ENCODE measurements at places on chromosomes 6 and 20.
A peak's percentile ranks its signal among the peaks of the same experiment; 100 is the strongest.

- DNase-seq, result no peak
These were observed 73.9 kb downstream of the F13A1 start for GRCh38 chr6:6246544-6246943.

GRCh38 chr6:148745926-148746325 lies 904 bp upstream of the UST start:
- no peak for DNase-seq

DNA sequence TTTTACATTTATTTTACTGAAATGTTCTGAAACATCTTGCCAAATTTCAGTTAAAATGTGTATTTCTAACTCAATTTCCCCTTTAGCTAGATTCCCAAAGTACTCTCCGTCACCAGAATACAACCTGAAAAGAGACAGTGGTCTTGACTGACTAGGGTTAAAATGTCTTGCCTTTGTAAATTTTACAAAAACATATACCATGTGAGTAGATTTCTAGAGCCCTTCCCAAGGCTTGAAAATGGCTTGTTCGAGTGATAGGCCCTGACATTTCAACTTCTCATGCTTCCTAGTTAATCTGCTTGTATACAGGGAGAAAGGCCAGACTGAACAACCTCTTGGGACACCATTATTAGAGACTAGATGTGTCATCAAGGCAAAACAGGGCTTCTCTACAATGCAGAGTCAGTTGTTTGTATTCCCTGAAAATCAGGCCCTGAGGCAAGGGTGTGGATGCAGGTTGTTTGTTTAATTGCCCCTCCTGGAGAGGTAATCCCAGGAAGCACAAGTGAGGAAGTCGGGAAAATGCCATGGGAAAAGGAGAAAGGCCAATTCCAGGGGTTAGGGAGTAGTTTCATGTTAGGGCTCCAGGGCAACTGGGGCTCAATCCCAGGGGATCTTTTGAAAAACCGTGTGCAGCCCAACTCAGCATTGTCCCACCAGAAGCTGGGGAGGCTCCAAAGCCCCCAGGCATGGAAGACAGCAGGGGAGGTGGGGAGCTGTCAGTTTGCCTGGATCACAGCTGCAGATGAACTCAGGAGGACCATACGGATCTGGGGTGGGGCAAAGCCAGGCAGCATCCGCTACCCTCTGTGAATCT lies 11.6 kb upstream of the TFB1M start:
- DNase-seq, result no peak

GRCh38 chr6:158955255-158955654 lies 44.7 kb downstream of the RSPH3 start:
- no peak for DNase-seq

- no peak for DNase-seq
These were observed 13.5 kb upstream of the ENPP4 start for GRCh38 chr6:46116289-46116688.

DNA sequence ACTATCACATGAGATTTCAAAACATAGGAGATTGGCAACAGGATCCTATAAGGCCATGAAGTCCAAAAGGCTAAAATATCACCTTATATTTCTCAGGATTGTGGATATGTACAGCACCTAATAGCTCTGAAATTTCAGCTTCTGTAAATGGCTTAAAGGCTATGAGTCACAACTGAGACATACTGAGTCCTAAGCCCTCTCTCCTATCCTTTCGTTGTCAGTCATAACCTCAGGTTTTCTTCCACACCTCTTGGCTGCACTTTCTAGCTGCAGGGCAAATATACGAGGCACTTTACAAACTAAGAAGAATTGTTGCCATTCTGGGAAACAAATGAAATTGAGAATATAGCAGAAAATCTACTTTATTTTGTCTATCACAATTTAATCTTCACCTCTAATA lies 969.9 kb upstream of the EPHA7 start:
- DNase-seq, result no peak

DNA sequence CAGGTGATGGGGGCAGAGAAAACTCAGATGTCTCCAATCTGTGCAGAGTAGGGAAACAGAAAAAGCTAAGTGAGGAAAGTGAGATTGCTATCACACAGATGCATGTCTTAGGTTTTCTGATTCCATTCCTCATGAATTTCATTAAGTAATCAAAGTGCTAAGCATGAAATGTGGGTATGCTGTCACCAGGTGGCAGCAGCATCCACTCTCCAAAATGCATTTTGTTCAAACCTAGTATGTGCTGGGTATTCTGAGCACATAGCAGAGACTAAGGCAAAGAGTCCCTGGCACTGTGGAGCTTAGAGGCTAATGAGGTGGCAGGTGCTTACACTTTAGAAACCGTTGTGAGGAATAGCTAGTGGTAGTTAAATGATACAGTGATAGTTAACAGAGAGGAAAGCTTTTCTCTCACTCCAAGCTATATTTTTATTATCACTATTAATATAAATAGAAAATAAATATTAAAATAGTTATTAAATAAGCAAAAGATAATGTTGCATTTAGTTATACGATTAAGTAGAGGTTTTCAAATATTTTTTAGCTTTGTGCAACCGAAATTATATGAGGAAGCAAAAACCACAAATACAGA lies 179.5 kb downstream of the CDH26 start:
- DNase-seq, result no peak

- no peak for DNase-seq
These were observed 104.5 kb downstream of the DHX35 start for GRCh38 chr20:39066471-39067242.

- peak; percentile 46 for DNase-seq
These were observed 70.9 kb downstream of the HFE start for GRCh38 chr6:26158076-26158580.

DNA sequence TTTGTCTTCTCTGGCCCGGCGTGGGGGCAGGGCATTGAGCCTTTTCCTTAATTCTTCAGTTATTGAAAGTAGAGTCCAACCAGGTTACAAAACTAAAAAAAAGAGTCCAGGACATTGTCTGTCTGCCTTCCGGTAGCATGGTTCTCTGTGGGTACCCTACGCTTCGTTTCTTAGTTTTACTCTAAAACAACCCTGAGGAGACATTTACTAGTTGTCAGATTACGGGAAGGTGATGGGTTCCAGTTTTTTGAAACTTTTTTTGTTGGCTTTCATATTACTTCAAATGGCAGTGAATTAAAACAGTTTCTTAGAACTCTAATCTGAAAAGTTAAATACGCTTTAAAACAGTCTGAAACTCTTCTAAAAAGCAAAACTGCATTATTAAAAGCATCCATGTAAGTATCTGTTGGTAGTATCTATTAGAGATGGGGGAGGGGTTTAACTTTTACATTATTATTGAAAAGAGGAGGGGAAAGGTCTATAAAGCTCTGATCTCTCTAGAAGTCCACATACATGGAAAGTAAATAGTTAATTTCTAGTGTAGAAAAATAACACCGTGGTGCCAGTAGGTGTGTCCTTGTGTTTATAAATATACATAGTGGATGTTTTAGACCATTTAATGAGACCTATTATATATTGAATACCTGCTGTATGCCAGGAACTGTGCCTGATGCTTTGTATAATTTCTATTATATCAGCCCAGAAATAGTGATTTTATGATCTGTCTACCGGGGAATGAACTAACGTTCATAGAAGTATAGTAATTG lies 2.2 kb downstream of the BICRAL start:
- DNase-seq, result no peak

DNA sequence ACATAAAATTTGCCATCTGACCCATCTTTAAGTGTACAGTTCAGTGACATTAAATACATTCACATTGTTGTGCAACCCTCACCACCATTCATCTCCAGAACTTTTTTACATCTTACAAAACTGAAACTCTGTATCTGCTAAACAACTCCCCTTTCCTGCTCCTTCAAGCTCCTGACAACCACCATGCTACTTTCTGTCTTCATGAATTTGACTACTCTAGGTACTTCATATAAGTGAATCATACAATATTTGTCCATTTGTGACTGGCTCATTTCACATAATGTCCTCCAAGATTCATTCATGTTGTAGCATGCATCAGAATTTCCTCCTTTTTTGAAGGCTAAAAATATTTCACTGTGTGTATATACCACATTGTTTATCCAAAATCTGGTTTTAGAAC lies 86.9 kb upstream of the SMLR1 start:
- no peak for DNase-seq

- DNase-seq, result no peak
These were observed 39.6 kb upstream of the NOX3 start for GRCh38 chr6:155495011-155495768.

GRCh38 chr6:6556738-6557503 lies 31.6 kb upstream of the LY86 start:
- no peak for DNase-seq

DNA sequence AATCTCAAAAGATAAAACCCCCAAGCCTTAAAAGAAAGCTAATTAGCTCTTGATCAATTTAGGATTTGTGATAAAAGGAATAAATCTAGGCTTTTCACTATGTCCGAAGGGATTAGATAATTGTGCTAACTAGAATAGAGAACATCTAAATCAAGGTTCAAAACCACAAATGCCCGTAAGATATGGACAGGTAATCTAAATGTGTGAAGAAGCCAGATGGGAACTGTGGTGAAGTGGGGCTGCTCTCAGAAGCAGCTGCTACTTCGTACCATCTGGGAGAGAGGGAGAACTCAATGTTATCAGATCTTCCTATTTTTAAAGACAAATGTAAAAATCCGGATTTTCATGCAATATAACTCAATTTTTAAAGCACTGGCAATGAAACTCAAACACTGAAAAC lies 44.2 kb downstream of the NCOA6 start:
- DNase-seq, result no peak

GRCh38 chr6:157020881-157021343 lies 243.7 kb downstream of the ARID1B start:
- peak; percentile 62 for DNase-seq

DNA sequence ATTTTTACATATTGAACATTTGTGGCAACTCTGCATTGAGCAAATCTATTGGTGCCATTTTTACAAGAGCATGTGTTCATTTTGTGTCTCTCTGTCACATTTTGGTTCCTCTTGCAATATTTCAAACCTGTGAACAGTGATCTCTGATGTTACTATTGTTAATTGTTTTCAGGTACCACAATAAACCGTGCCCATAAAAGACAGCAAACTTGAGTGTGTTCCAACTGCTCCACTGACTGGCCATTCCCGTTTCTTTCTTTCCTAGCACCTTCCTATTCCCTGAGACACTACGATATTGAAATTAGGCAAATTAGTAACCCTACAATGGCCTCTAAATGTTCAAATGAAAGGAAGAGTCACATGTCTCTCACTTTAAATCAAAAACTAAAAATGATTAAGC lies 79.6 kb downstream of the REV3L start:
- no peak for DNase-seq

GRCh38 chr6:47967843-47968242 lies 143.2 kb downstream of the PTCHD4 start:
- no peak for DNase-seq

- no peak for DNase-seq
These were observed 221.5 kb downstream of the PREX1 start for GRCh38 chr20:48606172-48606840.

DNA sequence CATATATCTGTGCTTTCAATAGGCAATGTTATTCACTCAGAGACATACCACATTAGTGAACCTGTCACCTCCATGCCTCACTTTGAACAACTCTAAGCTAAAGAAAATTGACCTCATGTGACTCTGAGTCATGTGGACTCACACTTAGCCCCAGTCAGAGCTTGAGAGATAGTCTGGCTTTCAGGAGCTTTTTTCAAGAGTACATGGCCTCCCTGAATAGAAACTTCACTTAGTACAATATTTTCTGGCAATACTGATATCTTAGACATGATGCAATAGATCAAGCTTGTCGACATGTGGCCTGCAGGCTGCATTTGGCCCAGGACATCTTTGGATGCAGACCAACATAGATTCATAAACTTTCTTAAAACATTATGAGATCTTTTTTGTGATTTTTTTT lies 8.5 kb downstream of the SPTLC3 start:
- DNase-seq, result no peak

DNA sequence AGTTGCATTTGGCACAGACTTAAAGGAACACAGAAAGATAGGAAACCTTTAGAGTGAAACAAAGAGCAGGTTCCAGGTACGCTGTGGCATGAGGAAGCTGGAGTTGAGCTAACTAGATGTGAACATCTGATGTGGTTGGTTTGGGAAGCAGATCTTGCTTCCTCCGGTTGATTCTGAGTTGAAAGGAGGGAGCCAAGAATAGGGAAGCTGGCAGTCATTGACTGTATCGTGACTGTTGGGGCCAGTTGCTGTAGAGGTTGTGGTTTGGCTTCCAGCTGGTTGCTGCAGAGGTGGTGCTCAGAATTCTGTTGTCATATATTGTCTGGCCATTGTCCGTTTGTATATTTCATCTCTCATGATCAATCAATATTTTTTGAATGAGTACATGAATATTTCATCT lies 325.9 kb downstream of the PLCB1 start:
- DNase-seq, result no peak

DNA sequence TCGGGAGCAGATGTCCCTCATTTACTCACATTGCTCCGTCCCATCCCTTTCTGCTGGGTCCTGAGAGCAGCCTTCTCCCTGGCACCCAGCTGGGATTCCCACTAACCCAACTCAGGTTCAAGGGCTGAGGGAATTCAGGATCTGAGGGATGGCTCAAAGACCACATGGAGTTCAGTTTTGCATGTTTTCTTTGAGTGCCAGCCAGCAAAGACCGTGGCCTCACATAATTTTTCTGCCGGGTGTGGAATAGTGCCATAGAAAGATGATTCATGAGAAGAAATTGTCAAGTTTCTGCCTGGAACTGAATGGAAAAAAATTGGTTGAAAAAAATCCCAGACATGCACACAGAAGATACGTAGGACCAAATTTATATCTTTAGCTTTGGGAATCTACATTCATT lies 168.6 kb downstream of the CD83 start:
- DNase-seq, result no peak

GRCh38 chr20:52086878-52087277 lies 104.7 kb downstream of the ZFP64 start:
- no peak for DNase-seq

- peak; percentile 30 for DNase-seq
These were observed 696 bp upstream of the SUPT3H start for GRCh38 chr6:45378334-45378926.

Measured in activated CD4-positive, CD25-positive, alpha-beta regulatory T cell (primary cell).